ENCODE measurements at places on chromosomes 7 and 10.

DNA sequence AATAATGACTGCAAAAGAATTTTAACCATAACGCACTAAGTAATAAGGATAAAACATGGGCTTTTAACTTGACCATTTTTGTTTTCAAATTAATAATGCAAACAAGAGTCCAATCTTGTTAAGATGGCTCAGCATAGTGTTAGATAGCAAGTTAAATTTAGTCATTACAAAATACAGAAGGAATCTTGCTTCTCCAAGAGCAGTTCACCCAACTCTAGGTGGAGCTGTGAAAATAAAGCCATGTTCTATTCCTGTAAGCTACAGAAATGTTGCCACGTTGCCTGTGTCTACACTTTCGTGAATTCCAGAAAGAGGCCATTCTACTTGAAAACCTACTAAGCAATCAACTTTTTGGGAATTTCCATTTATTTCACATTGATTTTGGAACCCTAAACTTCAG, 191.9 kb downstream of the SFMBT2 start:
- peak; percentile 45 for DNase-seq

- no peak for DNase-seq
Measured at GRCh38 chr10:49700211-49700610, 20.8 kb downstream of the C10orf53 start.

- DNase-seq: no peak
Measured at GRCh38 chr7:69790977-69791724, 192.9 kb downstream of the AUTS2 start.

- no peak for DNase-seq
Measured at GRCh38 chr7:40966693-40967092, 736.2 kb downstream of the INHBA start.

DNA sequence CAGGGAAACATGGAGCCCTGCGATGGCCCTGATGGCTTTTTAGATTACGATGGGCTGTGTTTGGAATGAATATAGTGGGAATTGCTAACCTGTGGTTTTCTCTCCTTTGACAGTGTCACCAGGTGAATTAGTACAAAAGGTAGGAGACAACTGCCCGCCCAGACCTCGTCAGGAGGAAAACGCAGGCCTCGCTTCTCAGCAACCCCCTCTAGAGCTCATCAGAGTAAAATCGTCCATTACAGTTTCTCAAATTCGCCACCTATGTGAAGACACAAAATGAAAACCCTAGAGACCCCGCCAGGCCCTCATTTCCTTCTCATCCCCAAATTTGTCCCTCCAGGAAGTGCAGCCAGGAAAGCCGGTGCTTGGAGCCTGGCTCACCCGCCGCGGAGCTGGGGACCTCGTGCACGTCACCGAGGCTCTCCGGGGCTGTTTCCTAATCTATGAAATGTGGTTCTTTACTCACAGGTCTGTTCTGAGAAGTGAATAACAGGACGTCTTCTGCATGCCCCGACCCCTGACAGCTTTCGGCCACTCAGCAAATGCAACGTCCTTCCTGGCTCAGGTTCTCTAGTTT, 143.7 kb downstream of the VIPR2 start:
- no peak for DNase-seq

- DNase-seq: no peak
Measured at GRCh38 chr10:132056663-132057062, 9.1 kb upstream of the JAKMIP3 start.

DNA sequence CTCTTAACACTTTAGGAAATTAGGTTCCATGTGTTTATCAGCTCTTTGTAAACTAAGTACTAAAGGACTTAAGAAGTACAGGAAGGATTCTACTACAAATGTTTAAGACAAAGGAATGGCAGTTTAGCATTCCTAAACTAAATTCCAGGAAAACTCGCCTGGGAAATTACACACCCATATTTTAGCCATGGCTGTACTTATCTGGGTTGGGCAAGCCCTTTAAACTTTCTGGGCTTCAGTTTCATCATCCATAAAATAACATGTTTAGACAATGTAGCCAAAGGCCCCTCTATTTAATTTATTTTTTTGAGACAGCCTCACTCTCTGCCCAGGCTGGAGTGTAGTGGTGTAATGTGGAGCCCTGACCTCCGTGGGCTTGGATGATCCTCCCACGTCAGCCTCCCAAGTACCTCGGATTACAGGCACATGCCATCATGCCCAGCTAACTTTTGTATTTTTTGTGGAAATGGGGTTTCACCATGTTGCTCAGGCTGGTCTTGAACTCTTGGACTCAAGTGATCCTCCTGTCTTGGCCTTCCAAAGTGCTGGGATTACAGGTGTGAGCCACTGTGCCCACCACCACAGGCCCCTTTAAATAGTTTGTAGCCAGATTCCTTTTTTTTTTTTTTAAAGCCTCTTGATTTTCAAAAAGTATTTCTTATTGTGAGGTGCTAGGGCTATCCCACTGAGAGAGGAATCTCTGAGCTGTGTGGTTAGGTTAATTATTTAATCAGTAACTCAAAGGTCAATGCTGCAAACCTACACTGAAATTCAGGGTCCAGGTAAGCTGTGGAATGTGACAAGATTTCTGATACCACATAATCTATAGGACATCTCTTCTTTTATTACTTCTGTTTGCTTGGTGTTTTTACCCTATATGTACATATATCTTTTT, 32.1 kb downstream of the TMEM60 start:
- DNase-seq: no peak

- peak; percentile 87 for DNase-seq
Measured at GRCh38 chr7:66283003-66283920, 78.1 kb downstream of the TPST1 start.

DNA sequence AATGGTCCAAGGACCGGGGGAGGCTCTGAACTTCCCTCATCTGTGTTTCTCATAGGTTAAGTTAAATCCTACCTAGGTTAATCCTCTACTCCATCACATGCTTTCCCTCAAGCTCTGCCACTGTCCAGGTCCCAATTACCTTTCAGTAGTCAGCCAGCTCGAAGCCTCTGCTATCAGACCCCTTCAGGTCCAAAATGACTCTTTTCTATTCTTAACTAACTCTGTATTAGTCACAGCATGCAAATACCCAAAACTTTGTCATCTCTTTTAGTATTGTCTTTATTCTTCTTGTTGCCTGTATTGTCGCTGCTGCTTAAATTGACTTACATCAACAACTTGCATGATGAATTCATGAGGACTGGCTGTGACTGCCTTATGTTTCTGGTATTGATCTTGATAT, 15.3 kb downstream of the PPP1R17 start:
- no peak for DNase-seq

DNA sequence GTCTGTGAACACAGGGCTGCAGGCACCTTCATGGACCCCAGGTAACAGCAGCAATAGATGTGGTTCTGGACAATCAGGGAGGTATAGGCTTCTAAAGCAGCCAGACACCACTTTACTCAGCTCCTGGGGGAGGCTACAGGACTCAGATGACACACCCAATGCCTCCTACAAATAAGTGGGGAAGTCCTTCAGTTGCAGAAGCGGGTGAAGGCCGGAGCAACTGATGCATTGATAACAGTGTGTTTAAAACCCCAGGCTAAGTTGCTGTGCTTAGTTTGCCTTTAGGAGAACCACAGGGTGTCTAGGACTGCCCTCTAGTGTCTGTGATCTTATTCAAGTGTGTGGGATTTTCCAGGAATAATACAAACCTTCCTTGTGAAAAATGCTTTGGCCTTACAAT, 5.9 kb upstream of the ITGA8 start:
- DNase-seq: peak; percentile 75

DNA sequence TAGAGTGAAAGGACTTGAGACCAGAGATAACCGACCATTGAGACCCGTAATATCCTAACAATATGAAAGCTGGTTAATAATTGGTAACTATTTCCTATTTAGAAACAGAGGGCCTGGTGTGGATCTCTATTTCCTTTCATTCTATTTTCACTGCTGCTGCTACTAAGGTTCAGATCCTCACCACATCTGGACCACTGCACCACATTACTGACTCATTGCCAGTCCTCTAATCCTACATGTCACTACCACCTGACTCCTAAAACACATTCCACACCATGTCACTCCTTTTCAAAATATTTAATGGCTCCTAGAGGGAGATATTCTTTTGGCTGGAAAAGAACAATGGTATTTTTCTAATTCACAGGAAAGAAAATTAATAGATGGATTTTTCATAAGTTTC, 6.4 kb downstream of the USP54 start:
- peak; percentile 43 for DNase-seq

DNA sequence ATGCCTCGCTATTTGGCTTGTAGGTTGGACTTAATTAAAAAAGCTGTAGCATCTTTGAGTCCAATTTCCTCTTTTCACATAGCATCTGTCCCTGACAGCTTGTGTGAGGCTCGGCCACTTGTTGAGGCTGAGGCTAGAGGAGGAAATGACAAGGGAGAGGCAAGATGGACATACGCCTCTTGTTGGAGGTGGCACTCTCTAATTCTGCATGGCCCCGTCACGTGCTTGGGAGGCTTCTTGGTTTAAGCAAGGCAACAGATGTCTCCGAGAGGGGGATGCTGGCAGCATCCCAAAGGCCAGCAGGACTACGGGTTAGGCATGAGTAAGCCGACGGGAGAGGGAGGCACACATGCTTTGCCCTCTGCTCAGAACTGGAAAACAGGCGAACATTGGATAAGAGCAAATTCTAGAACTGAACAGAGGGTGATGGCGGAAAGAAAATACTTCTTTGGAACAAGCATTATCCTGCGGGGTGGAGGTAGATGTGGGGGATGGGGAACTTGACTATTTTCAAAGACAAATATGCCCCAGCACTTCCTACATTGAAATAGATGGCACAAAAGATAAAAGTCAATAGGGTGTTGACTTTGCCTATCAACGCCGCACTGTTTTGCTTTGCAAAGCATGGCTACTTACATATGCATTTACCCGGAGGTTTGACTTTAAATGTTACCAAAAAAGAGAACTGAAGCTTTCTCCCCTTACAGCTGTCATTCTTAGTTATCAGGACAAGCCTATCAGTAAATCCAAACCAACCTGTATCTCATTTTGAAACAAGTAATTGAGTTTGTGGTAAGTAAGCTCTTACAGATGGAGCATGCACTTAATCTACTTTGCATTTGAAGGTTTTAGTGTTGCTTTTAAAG, 94.8 kb downstream of the CHN2 start:
- no peak for DNase-seq

GRCh38 chr7:18347170-18347569, 148.4 kb upstream of the HDAC9 start:
- no peak for DNase-seq

DNA sequence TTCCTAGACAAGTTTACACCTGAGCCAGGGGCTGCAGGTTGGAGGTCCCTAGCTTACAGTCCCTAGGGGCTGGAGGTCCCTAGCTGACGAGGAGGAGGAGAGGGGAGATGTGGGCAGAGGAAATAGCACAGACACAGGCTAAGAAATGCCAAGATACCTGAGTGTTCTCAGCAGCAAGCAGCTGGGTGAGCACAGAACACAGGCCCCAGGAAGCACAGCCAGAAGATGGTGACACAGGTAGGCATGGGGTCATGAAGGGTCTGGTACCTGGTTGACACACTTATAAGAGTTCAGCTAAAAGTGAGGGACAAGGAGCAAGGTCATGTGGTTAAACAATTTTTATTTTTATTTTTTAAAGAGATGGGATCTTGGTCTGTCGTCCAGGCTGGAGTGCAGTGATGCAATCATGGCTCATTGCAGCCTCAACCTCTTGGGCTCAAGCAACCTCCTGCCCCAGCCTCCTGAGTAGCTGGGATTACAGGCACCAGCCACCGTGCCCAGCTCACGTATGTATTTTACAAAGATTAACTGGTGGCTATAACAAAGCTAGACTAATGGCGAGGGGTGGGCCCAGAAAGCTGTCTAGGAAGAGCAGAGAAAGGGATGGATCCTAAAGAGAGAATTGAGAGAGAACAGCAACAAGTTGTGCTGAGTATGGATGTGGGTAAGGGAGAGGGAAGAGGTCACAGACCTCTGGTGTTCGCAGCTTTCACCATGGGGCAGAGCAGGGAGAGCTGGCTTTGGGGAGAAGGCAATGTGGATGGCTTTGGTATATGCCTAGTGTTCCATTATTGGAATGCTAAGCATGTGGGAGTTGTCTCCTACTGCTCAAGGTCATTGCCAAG, 140.3 kb upstream of the KLF14 start:
- peak; percentile 73 for DNase-seq

DNA sequence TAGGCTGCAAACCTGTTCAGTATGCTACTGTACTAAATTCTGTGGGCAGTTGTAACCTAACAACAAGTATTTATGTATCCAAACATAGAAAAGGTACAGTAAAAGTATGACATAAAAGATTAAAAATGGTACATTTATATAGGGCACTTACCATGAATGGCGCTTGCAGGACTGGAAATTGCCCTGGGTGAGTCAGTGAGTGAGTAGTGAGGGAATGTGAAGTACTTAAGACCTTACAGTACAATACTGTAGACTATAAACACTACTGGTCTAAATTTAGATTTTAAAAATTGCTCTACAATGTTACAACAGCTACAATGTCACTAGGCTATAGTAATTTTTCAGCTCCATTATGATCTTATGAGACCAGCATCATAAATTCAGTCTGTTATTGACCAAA, 146.0 kb upstream of the GNAI1 start:
- DNase-seq: peak; percentile 12

DNA sequence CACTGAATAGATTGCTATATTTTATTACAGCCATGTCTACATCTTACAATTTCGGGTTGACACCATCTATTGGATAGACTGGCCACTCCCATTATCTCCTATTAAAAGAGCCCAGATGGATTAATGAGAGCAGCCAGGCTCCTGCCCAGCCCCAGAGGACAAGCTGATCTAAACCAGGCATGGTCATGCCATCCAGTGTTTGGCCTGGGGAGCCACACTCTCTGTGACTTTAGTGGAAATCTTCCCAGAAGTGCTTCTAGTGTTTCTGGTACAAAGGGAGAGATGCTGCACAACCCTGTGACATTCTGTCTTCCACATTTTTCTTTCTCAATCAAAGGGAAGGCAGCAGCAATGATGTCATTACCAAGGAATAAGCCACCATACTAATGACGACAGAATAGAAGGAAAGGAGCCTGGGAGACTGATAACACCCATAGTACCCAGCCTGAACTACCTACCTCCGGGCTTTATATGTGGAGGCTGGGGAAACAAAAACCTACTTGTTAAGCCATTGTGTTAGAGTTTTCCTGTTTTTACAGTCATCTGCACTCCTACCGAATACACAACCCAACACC, 5.0 kb downstream of the NEBL start:
- no peak for DNase-seq
